ENCODE measurements at places on chromosomes 1 and 21.

GRCh38 chr1:40404670-40405462 is 31.3 kb downstream of the SMAP2 start:
- DNase-seq, result peak; percentile 38

- no peak for DNase-seq
Observed at GRCh38 chr1:226216056-226216455, 7.4 kb upstream of the MIXL1 start.

- no peak for DNase-seq
Observed at GRCh38 chr1:224542783-224543440, 73.2 kb upstream of the CNIH3 start.

GRCh38 chr1:118871582-118872171 is 116.5 kb downstream of the TBX15 start:
- no peak for DNase-seq

- DNase-seq, result no peak
Observed at GRCh38 chr1:168521401-168522000, 22.3 kb downstream of the XCL2 start.

DNA sequence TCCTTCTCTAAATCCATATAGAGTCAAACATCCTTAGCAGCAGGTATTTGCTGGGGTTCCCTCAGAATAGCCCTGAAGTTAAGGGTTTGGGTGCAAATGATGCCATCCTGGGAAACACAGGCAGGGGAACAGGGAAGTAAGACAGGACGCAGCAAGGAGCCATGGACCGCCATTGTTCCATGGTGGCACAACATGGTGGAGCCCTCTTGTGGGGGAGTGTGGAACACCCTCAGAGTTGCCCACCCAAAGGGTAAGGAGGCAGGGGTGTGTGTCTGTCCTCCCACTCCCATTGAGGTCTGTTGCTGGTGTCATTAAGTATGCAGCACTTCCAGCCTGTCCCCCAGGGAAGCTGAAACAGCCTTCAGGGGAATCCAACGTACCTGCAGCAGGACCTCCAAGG is 20.4 kb upstream of the RCAN1 start:
- DNase-seq, result no peak

DNA sequence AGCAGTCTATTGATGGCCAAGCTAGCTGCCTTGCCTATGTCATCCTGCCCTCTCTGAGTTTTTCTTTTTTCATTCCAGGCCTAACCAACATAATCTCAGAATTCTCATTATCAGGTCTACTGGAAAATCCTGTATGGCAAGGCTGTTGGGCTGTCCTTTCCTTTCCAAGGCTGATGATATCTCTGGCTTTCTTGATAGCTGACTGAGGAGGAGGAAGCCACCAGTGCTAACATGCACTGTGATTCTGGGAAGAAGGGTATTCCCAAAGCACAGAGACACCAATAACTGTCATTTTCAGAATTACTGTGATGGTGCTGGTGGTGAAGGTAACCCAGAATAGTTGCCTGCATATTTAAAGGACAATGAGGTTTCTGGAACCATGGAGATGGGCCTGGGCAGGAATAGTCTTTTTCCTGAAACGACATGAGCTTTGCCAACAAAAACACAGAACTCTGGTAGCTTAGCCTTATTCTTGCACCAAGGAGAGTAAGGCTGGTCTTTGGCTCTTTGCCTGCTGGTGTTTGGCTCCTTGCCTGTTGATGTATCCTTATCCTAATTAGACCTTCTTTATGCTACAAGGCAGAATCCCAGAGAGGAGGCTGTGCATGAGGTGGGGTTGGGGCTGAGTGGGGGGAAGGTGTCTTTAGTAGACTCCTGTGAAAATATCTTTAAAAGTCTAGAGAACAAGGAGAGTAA is 157.4 kb downstream of the TNFSF18 start:
- no peak for DNase-seq

DNA sequence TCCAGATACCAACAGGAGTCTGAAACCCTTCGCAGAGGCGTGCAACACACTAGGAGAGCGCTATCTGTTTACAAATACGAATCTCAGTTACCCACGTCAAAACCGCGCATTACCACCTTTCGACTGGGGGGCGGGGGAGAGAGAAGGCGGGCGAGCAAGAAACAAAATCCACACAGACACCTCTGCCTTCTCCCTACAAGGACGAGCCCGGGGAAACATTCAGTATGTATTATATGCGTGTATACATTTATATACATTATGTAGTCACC is 722 bp downstream of the TUT4 start:
- DNase-seq, result peak; percentile 72

GRCh38 chr1:161265305-161265704 is 6.8 kb downstream of the PCP4L1 start:
- DNase-seq, result no peak

DNA sequence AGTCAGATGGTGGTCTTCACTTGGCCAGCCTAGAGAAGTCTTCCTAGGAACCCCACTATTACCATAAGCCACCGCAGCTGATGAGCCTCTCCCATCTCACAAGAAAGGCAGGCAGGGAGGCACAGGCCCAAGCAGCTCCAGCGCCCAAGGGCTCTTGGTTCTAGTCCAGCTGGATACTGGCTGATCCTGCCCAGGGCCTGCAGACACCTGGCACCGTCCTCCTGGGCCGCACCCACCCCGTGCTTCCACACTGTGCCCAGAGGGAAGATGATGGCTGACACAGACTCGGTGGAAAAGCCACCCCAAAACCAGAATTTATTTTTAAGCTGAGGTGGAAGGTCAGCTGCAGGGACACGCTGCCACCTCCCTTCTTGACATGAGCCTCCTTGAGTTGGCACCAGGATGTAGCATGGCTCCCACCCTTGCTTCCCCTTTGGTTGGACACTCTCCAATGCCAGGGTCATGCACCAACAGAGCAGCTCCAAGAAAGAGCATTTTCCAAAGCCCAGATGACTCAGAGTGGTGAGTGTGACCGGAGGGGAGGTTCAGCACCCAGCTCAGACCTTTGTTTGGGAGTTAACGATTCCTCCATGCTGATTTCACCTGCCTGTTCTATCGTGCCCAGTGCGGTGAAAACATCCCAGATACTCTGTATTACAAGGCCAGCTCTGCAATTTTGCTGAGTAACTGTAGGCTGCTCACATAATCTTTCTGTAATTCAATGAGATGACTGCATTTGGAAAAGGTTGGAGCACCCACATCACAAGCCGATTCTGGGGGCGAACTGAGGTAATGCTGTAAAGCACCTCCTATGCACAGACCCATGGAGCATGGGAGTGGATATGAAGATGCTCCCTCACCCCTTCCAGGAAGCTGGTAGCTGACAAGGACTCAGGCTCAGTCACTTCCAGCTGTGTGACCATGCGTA is 63.1 kb upstream of the SLC2A1 start:
- DNase-seq, result no peak

Measured in T follicular helper cell (primary cell).